Cerebellar cortex (tissue), 1 donor: ENCODE measurements at places on chromosomes 1 and 21.

DNA sequence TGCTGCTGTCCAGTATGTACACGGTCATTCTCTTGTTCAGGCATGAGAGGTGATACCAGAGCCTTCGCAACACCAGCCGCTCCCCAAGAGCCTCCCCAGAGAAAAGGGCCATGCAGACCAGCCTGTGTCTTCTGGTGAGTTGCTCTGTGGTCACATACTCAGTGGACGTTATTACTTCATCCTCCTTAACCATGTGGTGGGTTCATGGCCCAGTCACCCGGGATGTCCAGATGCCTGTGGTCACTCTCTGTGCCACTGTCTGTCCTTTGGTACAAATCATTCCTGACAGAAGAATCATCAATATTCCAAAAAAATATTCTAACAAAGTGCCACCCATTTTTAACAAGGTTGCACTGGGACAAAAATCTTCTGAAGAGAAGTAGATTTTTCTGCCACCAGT is 8.8 kb upstream of the ZNF124 start:
- no peak for DNase-seq

- DNase-seq: no peak
Measured at GRCh38 chr1:155003766-155004351, 1.3 kb downstream of the ZBTB7B start.

DNA sequence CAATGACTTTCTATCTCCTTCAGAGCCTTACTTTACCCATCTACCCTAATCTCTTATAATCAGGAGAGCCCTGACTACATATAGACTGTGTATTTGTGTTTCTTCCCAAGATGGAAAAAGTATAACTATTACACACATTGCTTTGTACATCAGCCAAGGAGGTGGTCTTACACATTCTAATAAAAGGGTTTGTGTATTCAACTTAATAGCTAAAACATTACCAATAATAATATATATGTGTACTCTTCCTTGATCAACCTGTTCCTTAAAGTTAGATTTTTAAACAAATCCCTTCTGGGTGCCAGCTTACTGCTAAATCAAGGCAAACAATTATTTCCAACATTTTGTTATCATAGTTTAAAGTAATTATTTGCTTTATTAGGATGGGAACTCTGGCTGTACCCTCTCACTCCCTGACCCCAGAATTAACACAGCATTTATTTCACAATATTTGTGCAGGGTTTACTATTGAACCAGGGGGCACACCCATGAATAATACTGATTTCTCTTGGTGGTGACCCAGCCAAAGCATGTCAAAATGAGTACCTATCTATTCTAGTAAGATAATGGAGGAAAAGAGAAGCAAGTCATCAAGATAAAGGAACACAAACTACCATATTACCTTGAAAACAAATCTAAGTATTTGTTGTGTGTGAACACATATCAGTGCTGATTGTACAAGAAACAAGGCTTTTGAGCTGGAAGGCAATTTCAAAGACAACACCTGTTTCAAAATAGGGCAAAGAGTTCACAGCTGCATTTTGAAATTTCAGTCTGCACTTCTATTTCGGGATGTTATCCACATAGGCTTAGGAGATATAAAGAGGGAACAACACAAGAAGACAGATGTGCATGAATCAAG is 30.1 kb upstream of the SLC45A3 start:
- DNase-seq: no peak

GRCh38 chr1:63968663-63969440 is 195.0 kb downstream of the ROR1 start:
- DNase-seq: no peak

- DNase-seq: no peak
Measured at GRCh38 chr1:77068013-77068412, 151.2 kb downstream of the PIGK start.

GRCh38 chr1:23211955-23212354 is 5.3 kb downstream of the HTR1D start:
- no peak for DNase-seq

- no peak for DNase-seq
Measured at GRCh38 chr1:46820076-46820475, 21.2 kb downstream of the CYP4B1 start.

GRCh38 chr1:230308039-230308438 is 118.1 kb downstream of the PGBD5 start:
- DNase-seq: peak; percentile 54

DNA sequence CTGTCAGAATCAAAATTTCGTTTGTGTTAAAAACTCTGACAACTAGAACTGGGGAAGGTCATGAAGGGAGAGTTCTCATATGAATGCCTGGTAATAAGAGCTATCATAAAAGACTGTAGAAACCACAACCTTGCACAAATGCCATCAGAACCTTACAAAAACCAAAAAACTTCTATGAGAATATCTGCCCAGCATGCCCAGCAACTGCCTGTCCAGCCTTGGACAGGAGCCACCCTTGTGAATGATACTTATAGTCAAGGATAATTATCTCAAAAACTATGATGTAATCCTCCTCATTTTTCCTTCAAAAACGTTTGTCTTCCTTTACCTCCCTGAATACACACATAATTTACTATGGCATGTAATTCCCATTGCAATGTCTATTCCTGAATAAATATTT is 53.4 kb upstream of the C1orf185 start:
- DNase-seq: no peak

GRCh38 chr1:74771913-74772515 is 39.1 kb downstream of the TYW3 start:
- DNase-seq: peak; percentile 53

DNA sequence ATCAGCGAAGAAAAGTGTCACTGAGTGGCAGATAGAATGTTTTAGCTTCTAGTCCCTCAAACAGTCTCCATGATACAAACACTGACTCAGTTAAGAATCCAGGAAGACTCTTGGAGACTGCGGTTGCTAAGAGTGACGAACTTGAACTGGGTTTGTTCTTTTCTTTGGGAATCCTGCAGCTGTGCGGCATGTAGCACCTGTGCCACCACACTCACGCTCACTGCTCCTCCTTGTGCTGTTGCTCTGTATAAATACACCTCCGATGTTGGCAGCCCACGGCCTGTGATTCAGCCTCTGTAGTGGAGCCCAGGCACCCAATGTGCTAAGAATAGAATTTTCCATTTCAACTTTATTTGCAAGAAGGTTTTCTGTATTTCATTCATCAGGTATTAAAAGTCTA is 5.5 kb upstream of the PPIE start:
- DNase-seq: no peak
